ENCODE measurements at places on chromosomes 6 and 20. TPM values are rescaled to one million over a fixed set of nuclear protein-coding genes. Genes with fewer than 3 reads are reported as not detected.

- no peak overlapping the region for H3K4me3 ChIP-seq
- peak overlapping the region; percentile 86 for H3K27ac ChIP-seq
- H3K36me3 ChIP-seq = peaks cover 11% of the 10 kb centered on the region
These were observed 25.0 kb downstream of the FOXP4 start for GRCh38 chr6:41571021-41571780.

GRCh38 chr6:4320860-4321259 is 185.5 kb upstream of the ECI2 start:
- H3K27me3 ChIP-seq = no peaks in the 10 kb centered on the region
- DNase-seq = no peak
- peaks cover 3% of the 10 kb centered on the region for H3K4me1 ChIP-seq
- H3K27ac ChIP-seq = no peak overlapping the region

Gene SMOC2
- total RNA-seq = 25.7 TPM

Gene CLDN20
- not detected for total RNA-seq

Gene HLA-DQB1
- total RNA-seq = 0.27 TPM

Gene LGSN
- total RNA-seq = not detected

GRCh38 chr20:44701118-44701857 is 13.9 kb upstream of the CCN5 start:
- H3K4me1 ChIP-seq = peaks cover 25% of the 10 kb centered on the region
- H3K36me3 ChIP-seq = no peaks in the 10 kb centered on the region
- peak overlapping the region; percentile 17 for H3K27ac ChIP-seq

GRCh38 chr6:105522626-105523322 is 119.9 kb upstream of the PREP start:
- no peak overlapping the region for H3K4me3 ChIP-seq
- H3K4me1 ChIP-seq = no peaks in the 10 kb centered on the region
- H3K27ac ChIP-seq = no peak overlapping the region
- H3K36me3 ChIP-seq = no peaks in the 10 kb centered on the region
- H3K27me3 ChIP-seq = no peaks in the 10 kb centered on the region

GRCh38 chr6:157830354-157831017 is 7.4 kb downstream of the SNX9 start:
- H3K36me3 ChIP-seq = no peaks in the 10 kb centered on the region
- no peak overlapping the region for H3K4me3 ChIP-seq
- H3K27ac ChIP-seq = no peak overlapping the region
- H3K27me3 ChIP-seq = no peaks in the 10 kb centered on the region

DNA sequence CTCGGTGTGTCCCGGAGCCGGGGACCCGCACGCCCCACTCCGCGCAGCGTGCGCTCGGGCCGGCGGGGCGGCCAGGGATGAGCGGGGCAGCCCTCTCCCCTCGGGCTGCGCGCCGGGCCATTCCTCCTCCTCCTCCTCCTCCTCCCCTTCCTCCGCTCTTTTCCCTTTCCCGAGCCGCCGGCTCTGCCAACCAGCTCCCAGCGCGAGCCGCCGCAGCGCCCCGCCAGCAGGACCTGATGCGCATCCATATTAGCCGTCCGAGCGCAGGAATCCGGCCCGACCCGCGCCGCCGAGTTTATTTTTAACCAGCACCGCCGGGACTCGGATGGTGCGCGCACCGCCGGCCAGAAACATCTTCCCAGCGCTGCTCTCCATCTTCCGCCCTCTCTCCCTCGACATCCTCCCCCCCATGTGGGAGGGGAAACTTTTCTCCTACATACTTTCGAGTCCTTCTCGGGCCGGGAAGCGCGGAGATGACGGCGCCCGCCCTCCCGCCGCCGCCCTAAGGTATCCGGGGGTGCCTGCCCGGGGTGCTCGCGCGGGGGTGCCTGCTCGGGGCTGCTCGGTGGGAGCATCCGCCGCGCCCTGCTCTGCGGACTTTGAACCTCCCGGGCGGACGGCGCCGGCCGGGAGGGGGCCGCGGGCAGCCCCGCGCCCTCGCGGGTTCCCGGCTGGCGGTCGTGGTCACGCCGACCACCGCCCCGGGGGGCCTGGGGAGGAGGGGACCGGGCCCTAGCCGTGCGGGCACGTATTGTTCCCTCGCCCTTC is 619 bp downstream of the RREB1 start:
- peak overlapping the region; percentile 99 for H3K27ac ChIP-seq
- peak; percentile 61 for DNase-seq
- H3K4me3 ChIP-seq = peak overlapping the region; percentile 42
- H3K4me1 ChIP-seq = peaks cover 32% of the 10 kb centered on the region

DNA sequence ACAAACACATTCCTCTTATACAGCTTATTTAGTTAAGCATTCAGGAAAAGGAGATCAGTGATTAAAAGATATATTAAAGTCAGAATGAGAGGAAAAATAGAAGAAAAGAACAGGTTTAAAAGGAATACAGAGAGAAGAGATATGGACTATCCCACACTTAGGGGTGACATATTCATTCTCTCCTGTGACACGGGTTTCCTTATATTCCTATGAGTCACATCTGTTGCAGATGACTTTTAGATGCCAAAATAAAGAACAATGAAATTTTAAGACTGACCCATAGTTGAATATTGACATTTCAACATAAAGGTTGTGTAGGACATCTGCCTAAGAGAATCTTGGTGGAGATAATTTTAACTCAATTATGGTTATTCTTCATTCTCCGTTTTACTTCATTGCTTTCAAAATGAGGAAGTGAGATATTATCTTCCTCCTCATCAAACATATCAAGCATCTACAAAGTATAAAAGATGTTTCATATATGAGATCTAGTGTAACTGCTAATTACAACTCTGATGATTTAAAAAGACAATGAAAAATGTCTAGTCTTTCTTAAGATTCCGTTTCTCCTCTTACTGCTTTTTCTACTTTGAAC is 1336.7 kb upstream of the CITED2 start:
- no peaks in the 10 kb centered on the region for H3K36me3 ChIP-seq
- no peaks in the 10 kb centered on the region for H3K4me1 ChIP-seq
- H3K4me3 ChIP-seq = no peak overlapping the region
- no peaks in the 10 kb centered on the region for H3K27me3 ChIP-seq
- no peak for DNase-seq

Gene C6orf15
- not detected for total RNA-seq

Gene CPXM1
- total RNA-seq = 22.8 TPM

DNA sequence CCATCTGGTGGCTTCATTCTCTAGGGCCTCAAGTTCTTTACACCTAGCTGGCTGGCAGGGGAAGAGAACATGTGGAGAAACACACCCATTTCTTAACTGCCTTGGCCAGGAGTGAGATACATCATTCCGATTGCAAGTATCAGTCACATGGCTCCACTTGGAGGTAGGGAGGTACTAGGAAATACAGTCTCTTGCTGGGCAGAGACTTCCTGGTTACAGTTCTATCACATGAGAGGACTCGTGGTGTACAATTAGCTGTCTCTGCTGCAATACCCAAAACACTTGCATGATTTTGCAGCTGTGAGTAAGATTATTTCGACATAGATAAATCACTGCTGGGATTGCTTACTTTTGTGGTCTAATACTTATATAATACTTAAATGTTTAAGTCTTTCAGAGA is 51.1 kb downstream of the GTF2H5 start:
- no peaks in the 10 kb centered on the region for H3K36me3 ChIP-seq
- H3K27me3 ChIP-seq = no peaks in the 10 kb centered on the region
- no peak overlapping the region for H3K27ac ChIP-seq

DNA sequence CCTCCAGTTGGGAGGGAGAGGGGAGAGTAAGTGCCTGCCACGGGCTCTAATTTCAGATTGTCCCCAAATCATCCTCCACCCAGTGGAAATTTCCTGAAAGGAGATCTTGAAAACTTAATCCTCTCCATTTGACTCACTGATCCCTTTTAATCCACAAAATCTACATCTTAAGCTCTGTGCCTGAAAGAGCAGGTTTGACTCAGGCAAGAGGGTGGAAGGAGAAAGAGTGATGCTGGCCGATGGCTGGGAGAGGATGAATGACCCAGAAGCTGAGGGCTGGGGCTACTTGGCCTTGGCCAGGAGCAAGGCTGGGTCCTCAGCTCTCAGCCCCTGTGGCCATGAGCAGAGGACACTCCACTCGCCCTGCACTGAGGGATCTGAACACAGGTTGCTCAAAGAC is 8.1 kb downstream of the BPIFA2 start:
- no peak overlapping the region for H3K4me3 ChIP-seq
- DNase-seq = no peak
- H3K27ac ChIP-seq = no peak overlapping the region
- H3K36me3 ChIP-seq = no peaks in the 10 kb centered on the region
- H3K4me1 ChIP-seq = peaks cover 17% of the 10 kb centered on the region
- no peaks in the 10 kb centered on the region for H3K27me3 ChIP-seq

Gene RBBP8NL
- 4.2 TPM for total RNA-seq

All from thyroid gland (tissue), 4 donors.